ENCODE measurements at places on chromosomes 2 and 18.

GRCh38 chr2:74391580-74392448, 11.7 kb upstream of the DCTN1 start:
- DNase-seq = peak; percentile 92

DNA sequence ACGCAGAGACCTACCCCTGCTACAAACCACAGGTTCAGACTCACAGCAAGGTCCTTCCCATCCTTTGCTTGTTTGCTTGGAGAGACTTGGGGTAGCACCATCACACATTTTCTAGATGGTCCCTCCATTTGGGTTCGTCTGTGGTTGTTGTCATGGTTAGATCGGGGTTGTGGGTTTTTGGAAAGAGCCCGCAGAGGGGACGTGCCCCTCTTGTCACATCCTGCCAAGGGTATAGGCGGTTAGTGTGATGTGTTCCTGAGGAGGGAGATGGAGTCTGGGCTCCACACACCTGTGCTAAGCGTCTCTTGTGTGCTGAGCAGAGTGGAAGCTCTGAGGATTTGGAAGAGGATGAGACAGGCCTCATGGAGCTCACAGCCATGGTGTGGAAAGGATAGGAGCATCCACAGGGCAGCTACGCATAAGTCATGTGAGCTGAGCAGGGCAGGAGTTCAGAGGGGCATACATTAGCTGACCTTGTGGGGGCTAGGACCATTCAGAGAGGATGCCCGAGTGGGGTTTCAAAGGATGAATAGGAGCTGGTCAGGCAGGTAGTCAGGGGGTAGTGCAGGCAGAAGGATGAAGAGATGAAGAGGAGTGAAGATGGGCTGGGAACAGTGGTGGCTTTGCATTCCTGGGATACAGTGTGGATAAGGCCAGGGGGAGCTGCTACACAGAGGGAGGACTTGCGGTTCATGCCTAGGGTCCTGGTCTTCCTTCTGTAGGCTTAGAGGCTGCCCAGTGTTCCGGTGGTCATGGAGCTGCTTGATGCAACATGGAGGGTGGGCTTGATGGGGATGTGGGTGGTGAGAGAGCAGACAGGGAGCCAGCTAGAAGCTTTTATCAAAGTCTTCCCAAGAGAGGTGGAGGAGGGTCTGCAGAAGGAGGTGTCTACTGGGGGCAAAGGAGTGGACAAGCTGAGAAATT, 62.9 kb downstream of the ACKR3 start:
- DNase-seq = no peak

GRCh38 chr2:128625963-128626759, 307.5 kb upstream of the HS6ST1 start:
- DNase-seq = no peak

- no peak for DNase-seq
Measured at GRCh38 chr2:85917887-85918795, 29.4 kb upstream of the ST3GAL5 start.

DNA sequence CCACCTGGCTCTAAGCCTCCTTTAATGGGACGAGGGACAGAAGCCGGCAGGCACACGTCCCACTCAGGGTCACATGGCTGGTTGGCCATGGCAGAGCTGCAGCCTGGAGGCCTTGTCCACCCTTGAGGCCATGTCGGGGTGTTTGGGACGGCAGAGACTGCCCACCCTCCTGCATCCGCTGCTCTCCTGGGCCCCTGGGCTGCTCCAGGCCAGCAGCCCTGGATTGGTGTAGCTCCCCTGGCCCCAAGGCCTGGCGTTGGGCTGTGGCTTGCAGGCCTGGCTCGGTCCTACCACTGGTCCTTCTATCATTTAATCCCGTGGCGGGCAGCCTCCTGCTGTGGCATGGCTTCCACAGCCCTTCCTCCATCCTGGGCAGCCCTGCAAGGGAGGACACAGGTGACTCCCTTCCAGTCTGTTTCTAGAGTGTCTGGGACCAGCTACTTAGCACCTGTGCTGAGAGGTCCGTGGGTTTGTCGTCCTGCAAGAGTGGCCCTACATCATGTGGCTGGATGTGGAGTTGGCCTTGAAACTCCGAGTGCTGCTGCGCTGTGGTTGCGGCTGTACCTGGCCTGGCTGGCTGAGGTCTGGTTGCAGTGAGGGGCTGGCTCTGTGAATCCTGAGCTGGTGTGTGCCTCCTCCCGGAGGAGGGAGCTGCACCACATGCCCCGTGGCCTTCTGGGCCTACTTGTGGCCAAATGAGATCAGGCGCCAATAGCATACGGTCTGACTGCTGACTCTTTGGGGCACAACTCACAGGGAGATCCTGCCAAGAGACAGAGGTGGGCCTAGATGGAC, 67.3 kb downstream of the SH3RF3 start:
- no peak for DNase-seq

DNA sequence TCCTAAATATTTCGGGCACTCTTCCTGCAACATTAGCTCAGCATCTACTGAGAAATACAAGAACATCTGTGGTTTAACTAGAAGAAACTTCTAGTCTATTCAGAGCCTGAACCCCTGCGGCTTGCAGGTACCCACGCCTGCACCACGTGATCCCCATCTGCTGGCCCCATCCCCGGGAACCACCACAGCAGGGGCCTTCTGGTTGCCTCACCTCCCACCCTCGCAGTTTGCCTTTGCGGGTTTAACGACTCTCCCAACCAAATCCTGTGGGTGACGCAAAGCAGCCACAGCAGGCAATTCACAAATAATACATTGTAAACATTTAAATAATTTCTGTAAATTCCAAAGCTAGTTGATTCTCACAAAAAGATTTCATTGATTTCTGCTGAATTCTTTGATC, 90.2 kb upstream of the TMEM18 start:
- DNase-seq = no peak

GRCh38 chr18:71760541-71760940, 783.6 kb downstream of the CBLN2 start:
- no peak for DNase-seq

- DNase-seq = no peak
Measured at GRCh38 chr18:77552945-77553344, 303.3 kb downstream of the GALR1 start.

DNA sequence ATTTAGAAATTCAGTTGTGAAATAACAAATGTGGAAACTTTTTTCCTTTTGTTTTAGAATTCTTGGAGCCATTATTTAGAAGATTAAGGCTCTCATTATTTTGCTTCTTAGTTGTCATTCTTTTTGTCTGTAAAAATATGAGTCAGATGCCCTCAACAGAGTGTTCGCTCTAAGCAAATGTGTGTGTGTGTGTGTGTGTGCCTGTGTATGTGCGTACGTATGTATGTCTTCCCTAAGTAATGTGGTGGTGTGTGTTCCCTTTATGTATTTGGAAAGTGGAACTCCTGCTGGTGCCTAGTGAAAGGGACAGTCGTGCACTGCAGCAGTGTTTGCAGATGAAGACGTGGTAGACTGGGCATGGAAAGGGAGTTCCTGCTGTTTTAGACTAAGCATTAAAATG, 27.5 kb downstream of the ZNF407 start:
- no peak for DNase-seq

DNA sequence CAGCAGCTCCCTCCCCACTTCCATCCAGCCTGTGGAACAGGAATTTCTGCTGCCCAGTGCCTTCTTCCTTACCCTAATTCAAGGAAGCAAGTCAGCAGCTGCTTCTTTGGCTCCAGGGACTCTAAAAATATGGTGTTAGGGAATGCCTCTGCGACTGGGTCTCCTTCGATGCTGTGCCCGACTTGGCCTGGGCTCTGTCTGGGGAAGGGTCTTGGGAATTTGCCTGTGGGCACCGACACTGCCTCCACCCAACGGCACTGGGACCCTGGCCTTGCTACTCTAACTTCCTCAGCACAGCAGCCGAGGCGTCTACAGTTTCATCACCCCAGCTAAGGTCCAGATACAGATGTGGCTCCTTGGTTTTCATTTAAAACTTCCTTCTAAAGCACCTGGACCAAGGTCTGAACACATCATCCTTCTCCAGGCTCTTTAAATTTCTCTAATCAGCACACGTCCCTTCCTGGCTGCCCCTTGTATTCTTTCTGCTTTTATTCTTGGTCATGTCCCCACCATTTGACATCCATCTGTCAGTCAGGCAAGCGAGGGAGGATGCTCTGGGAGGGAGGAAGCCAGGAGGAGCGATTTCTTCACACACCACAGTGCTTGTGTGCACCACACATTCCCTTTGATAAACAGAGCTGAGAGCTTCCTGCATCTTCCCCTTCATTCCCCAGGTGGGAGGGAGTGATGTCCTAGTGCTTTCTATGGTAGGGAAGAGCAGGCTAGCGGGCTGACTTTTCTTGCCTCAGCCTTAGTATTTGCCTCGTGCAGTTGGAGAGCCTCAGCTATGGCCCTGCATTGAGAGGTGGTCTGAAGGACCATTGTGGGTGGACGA, 6.8 kb downstream of the LBH start:
- DNase-seq = no peak

DNA sequence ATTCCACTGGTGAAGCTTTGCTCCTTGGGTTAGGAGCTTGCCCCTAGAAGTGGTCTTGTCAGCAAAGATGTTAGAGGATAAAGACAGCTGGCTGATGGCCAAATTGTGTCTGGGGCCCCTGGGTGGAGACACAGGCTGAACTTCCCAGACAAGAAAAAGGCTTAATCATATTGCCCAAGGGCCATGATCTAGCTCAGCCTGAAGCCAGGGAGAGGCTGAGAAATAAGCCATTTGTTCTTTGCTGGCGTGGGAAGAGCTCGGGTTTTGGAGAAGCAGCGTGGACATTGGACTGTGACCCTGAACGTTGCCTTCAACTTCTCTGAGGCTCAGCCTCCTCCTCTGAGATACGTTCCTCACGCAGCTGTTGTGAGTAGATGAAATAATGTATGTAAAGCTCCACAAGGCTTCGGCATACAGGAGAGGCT, 153.0 kb downstream of the ZFP36L2 start:
- no peak for DNase-seq

DNA sequence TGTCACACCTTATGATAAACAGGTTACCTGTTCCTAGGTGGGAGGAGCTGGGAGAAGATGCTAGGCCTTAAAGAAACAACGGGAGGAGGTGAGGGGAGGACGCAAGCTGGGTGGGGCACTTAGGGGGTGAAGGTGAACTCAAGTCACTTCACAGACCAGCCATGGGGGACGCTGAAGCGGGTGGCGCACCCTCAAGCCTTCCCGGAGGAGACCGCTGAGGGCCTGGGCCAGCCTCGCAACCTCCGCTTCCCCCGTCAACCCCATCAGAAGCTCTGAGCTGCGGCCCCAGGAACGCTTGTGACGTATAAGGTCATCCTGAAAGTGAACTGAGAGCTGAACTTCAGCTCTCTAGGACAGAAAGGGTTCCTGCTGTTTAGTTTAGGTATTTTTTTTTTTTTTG, 133.5 kb downstream of the MBP start:
- no peak for DNase-seq

DNA sequence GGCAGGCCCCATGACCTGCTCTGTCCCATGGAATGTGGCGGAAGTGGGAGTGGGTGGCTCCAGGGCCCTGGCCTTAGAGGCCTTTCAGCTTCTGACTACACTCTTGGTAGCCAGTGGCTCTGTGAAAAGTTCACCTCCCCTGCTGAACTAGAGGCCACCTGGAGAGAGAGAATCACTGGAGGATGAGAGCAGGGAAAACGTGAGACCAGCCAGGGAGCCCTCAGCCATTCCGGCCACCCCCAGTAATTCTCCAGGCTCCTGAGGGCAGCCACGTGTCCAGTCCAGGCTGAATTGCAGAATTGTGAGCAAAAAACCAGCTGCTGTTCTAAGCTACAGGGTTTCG, 10.5 kb downstream of the COLEC12 start:
- no peak for DNase-seq

GRCh38 chr18:62437235-62438017, 85.4 kb upstream of the ZCCHC2 start:
- DNase-seq = no peak

GRCh38 chr2:63617366-63617765, 28.6 kb downstream of the MDH1 start:
- no peak for DNase-seq

- DNase-seq = no peak
Measured at GRCh38 chr2:203442463-203442862, 92.6 kb downstream of the RAPH1 start.

DNA sequence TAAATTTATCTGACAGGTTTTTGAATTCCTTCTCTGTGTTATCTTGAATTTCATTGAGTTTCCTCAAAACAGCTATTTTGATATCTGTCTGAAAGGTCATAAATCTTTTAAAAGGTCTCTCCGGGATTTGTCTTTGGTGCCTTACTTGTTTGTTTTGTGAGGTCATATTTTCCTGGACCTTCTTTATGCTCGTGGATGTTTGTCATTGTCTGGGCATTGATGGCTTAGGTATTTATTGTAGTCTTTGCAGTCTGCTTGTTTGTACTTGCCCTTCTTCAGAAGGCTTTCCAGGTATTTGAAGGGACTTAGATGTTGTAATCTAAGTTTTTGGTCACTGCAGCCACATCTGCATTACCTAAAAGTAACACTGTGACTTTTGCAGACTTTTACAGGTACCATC, 355.2 kb downstream of the PARD3B start:
- no peak for DNase-seq

- DNase-seq = no peak
Measured at GRCh38 chr2:54977149-54977548, 73.1 kb downstream of the RTN4 start.

DNA sequence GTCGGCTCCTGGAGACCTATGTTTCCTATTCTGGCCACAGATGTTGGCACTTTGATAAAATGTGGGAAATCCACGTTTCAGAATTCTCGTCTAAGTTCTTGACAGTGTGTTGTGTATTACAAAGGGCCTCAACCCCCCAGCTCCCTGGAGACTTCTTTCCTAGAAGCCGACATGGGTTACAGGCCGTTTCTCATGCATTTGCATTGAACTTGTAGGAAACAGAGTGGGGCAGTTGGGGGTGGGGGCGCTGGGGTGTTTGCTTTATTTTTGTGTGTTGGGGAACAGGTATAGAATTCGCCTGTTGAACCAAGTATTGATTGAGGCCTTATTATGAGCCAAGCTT, 104.0 kb downstream of the CABLES1 start:
- no peak for DNase-seq

GRCh38 chr2:220394433-220394832, 767.0 kb downstream of the SLC4A3 start:
- no peak for DNase-seq

DNA sequence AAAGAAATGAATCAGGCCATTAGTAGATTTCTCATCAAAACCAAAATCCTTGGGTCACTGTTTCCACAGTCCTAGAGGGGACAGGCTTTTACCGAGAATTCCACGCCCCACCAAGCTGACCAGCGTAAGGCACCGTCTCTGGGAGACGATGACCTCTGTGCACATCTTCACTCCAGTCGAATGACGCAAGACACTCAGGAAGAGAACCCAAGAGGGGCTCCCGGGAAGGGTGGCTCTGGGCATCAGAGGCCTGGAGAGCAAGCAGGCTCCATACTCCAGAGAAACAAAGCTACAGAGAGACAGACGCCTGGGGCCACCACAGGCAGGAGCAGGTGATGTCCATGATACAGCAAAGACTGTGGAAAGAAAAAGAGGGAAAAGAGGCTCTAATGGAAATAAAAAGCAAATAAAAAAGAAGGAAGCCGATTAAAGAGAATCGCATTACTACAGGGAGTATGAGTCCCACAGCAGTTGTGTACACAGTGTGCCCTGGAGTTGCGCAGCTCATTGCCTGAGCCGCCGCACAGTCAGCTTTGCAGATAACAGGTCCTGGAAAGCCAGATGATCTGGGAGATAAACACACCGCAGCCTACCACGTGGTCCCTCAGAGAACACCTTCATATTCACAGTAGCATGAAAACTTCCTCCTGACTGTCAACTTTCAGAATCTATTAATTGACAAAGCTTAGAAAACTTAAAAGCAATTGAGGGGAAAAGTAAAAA, 572.7 kb upstream of the SALL3 start:
- DNase-seq = no peak

All from KG1 (cell line).